Pancreas (tissue), 10 donors: ENCODE measurements at places on chromosomes 4 and X.

- DNase-seq = no peak
Observed at GRCh38 chr4:166886718-166887117, 347.6 kb downstream of the SPOCK3 start.

DNA sequence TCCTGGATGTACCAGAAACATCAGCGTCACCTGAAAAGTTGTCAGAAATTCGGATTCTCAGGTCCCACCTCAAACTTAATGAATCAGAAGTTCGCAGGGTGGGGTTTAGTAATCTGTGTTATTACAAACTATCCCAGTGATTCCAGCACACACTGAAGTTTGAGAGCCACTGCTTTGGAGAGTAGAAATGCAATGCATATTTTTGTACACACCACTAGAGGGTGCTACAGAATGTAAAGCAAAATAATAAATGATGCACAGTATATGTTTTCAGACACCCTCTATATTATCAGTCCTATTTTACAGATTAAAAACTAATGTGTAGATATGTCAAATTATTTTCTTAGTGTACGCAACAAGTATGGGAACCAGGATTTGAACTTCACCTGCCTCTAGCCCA lies 2.4 kb upstream of the MORF4L2 start:
- no peak for DNase-seq

- no peak for DNase-seq
Observed at GRCh38 chr4:129974730-129975129, 878.8 kb downstream of the C4orf33 start.

GRCh38 chr4:168241953-168242352 lies 76.6 kb downstream of the DDX60 start:
- no peak for DNase-seq

DNA sequence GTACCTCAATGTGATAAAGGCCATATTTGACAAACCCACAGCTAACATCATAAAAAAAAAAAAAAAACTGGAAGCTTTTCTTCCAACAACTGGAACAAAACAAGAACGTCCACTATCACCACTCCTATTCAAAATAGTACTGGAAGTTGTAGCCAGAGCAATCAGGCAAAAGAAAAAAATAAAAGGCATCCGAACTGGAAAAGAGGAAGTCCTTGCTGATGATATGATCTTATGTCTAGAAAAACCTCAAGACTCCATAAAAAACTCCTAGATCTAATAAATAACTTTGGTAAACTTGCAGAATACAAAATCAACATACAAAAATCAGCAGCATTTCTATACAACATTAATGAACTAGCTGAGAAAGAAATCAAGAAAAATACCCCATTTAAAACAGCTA lies 134.3 kb downstream of the TEX11 start:
- DNase-seq = no peak

- no peak for DNase-seq
Observed at GRCh38 chrX:123713841-123714240, 19.0 kb downstream of the THOC2 start.

- peak; percentile 47 for DNase-seq
Observed at GRCh38 chrX:103918050-103918449, 44.4 kb upstream of the TMSB15B start.

DNA sequence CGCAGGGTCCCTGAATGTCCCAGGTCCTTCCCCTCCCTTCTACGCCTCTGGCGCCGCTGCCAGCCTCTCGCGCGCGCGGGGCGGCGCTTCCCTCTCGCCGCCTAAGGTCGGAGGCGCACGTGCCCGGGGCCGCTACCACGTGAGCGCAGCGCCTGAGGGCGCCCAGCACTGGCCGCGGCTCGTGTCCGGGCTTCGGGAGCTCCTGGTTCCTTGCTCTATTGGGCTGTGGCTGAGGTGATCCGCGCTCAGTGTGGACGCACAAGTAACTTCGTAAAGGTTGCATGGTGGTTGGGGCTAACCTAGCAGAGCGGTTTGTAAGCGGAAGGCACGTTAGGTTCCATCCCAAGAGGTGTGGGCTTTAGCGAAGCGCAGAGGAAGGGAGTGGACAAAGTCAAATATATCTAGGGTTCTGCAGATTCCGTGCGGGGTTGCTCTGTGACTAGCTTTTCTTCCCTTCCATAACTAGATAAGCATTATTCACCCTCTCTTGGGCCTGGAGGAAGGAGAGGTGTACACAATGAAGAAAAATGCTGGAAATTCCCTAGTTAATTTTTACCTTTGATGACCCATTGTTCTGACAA lies 1.8 kb downstream of the TLL1 start:
- peak; percentile 7 for DNase-seq

DNA sequence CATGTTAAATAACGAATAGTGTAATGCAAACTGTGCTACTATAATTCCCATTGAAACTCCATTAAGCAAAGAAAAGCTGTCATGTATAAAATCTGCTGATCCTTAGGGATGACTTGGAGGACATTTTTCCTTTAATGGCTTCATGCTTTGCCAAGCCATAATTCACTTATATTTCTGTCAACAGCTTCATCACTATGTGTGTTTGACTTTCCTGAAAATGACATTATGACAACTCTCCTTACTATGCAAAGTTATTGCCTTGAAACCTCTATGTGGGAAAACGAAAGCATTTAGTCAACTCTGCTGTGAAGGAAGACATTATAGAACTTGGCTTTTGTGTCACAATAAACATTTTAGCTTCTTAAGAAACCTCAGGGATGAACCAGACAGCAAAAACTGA lies 210.5 kb downstream of the GRXCR1 start:
- no peak for DNase-seq

- DNase-seq = no peak
Observed at GRCh38 chrX:125298871-125299270, 20.8 kb upstream of the TEX13C start.

DNA sequence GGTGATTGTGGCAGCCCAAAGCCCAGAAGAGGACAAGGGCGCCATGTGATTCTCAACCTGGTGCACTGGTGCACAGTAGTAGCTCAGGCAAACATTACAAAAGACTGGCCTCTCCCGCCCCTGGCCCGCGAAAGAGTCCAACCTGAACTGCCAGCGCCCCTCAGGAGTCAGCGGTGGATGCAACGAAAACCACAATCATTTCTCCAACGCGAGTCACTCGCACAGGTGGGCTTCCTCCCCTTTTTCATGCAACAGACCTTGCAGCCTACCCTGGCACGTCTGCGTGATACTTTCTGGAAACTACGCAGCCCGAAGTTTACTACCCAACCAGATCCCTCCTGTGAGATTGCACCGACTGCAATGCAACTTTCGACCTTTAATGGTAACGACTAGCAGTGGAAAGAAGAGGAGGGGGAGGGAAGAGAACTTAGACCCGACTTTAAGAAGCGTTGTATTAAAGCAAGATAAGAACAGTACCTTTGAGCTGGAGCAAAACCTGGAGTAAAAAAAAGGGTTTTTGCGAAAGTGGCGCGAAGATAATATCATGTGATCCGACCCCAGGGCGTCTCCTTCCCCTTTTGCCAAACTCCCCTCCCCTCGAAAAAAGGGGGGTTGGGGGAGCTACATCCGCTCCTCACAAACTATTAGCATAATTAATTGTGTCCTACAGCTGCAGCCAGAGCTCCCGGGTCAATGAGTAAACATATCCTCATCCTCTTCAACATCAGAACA lies 63.3 kb upstream of the CCDC160 start:
- no peak for DNase-seq

- DNase-seq = peak; percentile 84
Observed at GRCh38 chr4:6747294-6748051, 31.5 kb downstream of the BLOC1S4 start.

DNA sequence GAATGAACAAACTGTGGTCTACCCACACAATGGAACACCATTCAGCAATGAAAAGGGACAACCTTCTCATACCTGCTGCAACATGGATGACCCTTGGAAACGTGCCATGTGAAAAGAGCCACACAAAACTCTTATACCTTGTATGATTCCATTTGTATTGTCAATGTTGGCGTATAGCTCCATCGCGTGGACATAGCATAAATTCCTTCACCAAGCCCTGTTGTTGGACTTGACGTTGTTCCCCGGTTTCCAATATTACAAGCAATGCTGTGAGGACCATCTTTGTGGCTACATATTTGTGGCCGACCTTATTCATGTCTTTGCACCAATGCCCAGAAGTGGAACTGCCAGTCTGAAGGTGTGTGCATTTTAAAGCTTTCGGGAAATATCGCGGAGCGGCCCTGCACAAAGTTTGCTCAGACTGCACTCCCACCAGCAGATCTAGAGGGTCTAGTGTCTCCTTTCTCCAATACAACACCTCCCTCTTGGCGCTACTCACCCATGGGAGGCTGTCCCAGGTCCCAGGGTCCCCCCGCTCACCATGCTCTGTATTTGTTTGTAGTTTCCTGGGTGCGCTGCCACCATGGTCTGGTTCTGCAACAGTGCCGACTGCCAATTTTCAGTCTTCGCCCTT lies at the start of gene CLDN34:
CLDN34 (plus strand) TSS at position 584 of the 634 bp plus-strand sequence; CDS start at position 584, 0 bp downstream.
- no peak for DNase-seq

GRCh38 chrX:819684-820083 lies 189.1 kb downstream of the SHOX start:
- no peak for DNase-seq

GRCh38 chrX:7552760-7553159 lies 290.2 kb upstream of the VCX start:
- DNase-seq = no peak

DNA sequence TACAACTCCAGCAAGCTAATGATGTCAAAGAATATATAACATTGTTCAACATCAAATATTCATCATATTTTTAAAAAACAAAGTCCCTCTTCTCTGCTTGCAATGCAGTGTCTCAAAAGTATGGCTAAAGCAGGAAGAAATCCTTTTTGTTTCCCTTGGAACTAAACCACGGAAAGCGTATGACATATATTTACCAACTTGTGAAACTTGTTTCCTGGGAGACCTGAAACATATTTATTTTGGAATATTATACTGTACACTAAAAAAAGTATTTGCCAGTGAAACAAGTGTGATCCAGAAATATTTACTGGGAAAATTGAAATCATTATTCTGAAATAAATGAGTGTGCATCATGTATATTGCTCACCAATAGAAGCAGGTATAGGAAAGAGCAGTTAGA lies 156.0 kb upstream of the ANKRD50 start:
- DNase-seq = no peak

- DNase-seq = no peak
Observed at GRCh38 chrX:42491137-42491907, 286.6 kb downstream of the PPP1R2C start.

GRCh38 chr4:163201358-163201757 lies 34.7 kb upstream of the NAF1 start:
- DNase-seq = no peak

GRCh38 chrX:78329486-78329885 lies 2.1 kb upstream of the CYSLTR1 start:
- no peak for DNase-seq

- no peak for DNase-seq
Observed at GRCh38 chrX:9873952-9874351, 87.7 kb downstream of the SHROOM2 start.

DNA sequence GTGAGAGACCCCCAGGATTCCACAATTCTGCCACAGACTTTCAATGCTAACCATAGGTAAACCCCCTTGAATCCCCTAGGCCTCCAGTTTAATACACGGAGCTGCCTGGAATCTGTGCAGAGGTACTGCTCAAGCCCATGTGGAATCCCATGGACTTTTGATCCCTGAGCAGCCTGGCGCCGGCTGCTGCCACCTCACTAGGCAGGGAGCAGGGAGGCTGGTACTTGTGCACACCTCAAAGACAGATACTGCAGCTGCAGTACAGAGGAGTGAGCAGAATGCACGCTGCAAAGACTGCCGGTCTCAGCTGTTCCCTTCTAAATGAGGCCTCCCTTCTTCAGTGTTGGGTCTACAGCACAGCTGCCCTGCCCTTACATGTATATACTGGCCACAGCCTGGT lies 79.4 kb downstream of the RPS6KA6 start:
- no peak for DNase-seq

- DNase-seq = no peak
Observed at GRCh38 chr4:86961116-86961515, 26.3 kb downstream of the AFF1 start.

- no peak for DNase-seq
Observed at GRCh38 chr4:162705130-162705803, 461.4 kb downstream of the NAF1 start.

DNA sequence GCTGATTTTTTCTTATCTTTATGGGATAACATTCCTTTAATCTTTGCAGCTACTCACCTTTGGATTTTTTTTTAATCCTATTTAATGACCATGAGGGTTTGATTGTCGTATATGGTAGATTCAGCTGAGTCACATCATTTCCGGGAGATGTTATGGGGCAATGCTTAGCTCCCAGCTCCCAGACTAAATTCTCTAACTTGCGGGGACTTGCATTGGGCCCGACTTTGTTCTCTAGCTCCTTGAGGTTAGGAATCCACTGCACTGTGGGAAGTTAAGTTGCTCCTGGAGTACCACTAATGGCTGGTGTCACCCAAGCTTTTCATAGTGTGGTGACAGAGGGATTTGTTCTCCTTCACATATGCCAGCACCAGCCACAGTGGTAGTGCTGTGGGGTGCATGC lies 287.4 kb downstream of the TECRL start:
- no peak for DNase-seq

DNA sequence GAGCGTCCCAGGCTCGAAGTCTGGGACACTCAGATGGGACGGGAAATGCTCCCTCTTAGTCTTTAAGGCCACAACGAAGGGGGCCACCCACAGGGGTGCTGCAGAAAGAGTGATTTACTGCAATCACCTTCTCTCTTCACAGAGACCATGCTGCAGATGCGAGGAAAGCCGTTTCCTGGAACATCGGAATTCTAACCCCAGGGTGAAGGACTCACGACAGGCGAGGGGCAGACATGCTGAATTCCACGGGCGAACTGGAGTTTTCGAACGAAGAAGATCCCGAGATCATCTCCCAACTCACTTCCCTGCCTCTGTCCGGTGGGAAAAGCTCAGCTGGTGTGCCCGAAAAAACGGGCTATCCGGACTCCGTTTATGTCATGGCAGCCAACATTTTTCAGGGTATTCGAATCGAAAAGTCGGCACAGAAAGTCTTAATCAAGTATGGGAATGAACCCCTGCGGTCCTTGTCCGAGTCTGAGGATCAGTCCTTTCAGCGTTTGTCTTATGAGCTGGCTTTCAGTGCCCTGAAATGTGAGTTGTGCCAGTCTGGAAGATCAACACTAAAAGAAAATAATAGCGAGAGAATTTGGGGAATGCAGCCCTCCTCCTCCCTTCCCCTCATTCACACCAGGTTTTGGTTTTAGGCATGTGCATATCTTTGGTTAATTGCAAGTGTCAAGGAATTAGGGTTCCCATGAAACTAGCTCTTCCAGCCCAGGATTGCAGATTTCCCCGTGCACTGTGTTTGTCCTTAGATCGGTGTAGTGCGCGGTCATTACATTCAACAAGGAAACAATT lies 905 bp downstream of the NSUN7 start:
- DNase-seq = no peak

- DNase-seq = no peak
Observed at GRCh38 chrX:10028283-10029104, 61.3 kb downstream of the CLDN34 start.

GRCh38 chr4:108113229-108113628 lies 55.5 kb downstream of the LEF1 start:
- no peak for DNase-seq

GRCh38 chr4:88006956-88007303 lies 505 bp upstream of the PKD2 start:
- DNase-seq = no peak

- DNase-seq = no peak
Observed at GRCh38 chrX:92260102-92260501, 480.9 kb downstream of the PCDH11X start.

- DNase-seq = no peak
Observed at GRCh38 chr4:172818901-172819300, 349.7 kb upstream of the GALNT7 start.
